ENCODE measurements at places on chromosomes 6 and 20. TPM values are rescaled to one million over a fixed set of nuclear protein-coding genes. Genes with fewer than 3 reads are reported as not detected.

GRCh38 chr6:40907198-40907701 lies 131.8 kb downstream of the UNC5CL start:
- no peak for DNase-seq

The MCHR2 gene
- total RNA-seq, result not detected

DNA sequence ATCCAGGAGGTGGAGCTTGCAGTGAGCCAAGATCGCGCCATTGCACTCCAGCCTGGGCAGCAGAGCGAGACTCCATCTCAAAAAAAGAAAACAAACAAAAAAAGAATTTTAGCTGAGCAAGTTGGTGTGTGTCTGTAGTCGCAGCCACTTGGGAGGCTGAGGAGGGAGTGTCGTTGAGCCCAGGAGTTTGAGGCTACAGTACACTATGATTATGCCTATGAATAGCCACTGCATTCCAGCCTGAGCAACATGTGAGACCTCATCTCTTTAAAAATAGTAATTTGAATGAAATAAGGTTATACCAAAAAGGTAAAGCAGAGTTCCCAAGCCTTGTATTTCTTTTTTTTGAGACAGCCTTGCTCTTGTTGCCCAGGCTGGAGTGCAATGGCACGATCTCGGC lies 19.8 kb downstream of the MTRES1 start:
- no peak for DNase-seq

DNA sequence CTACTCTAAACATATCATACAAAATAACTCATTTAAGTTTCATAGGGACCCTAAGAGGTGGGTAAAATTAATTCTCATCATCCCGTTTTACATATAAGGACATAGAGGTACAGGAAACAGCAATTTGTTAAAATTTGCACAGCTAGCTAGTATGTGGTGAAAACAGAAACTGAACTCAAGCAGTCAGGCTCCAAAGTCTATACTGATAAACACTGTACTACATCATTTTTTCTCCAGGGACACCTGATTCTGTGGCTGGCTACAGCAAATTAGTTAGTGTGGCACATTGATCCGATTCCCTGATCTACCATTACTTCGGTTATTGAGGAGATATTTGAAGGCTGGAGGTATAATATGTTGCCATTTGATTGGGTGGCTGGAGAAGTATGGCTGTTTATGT lies 36.2 kb upstream of the E2F3 start:
- DNase-seq, result peak; percentile 72

DNA sequence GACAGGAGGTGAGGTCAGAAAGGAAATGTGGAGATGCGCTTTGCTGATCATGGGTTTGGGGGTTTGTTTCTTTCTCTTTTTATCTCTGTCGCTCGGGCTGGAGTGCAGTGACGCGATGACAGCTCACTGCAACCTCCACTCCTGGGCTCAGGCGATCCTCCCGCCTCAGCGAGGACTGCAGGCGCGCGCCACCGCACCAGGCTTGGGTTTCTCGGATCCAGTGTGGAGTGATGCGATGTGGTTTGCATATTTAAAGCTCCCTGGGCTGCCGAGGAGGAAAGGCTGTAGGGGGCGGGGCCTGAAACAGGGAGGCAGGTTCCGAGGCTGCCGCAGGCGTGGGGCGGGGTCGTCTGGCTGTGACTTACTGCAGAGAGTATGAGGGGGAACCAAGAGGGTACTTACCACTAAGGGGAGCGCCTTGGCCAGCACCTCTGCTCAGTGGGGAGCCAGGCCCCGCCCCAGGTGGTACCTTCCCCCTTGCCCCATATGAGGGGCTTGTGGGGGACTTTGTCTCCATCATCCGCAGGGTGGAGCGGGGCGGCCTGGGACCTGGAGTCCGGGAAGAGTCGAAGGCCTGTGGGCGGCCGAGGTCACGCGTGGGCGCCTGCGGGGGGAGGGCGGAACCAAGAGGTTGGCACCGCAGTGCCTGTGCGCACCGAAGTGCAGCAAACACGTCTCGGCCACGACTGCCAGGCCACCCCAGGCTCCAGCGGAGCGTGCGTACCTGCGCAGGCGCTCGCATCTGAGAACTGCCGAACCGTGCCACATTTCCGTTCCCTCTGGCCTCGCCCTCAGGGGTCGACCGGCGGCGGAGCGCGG lies 12.7 kb upstream of the BAK1 start:
- peak; percentile 80 for DNase-seq

The SLCO4A1 gene
- total RNA-seq, result 67.3 TPM

GRCh38 chr6:35524380-35525020 lies 11.8 kb upstream of the TULP1 start:
- no peak for DNase-seq

The PNPLA1 gene
- total RNA-seq, result not detected

The HLA-DOA gene
- 0.38 TPM for total RNA-seq

The SEMG2 gene
- total RNA-seq, result not detected

- DNase-seq, result no peak
Observed at GRCh38 chr20:38393259-38393658, 41.9 kb downstream of the SNHG17 start.

The TUBE1 gene
- 24.3 TPM for total RNA-seq

The RAET1E gene
- not detected for total RNA-seq

The MTFR2 gene
- 24.6 TPM for total RNA-seq

The ZKSCAN3 gene
- 2.9 TPM for total RNA-seq

GRCh38 chr6:133254552-133255228 lies 13.5 kb downstream of the EYA4 start:
- no peak for DNase-seq

DNA sequence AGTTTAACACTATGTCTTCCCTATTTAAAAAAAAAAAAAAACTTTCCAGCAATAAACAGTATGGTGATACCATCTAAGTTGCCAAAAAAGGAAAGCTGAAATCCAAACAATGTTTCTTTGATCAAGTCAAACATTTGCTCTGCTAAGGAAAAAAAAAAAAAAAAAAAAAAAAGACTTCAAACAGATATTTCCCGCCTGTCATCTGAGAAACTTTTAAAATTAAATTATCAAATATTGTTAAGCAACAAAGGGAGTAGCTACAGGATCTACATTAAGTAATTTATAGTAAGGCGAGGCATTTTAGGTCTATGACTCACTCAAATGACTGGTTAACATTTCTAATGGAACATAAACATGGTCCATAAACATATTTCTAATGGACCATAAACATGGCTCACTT lies 121.2 kb downstream of the DST start:
- DNase-seq, result no peak

GRCh38 chr6:159529934-159530333 lies 163.1 kb downstream of the SOD2 start:
- DNase-seq, result peak; percentile 41
